Choroid plexus epithelial cell (primary cell): ENCODE measurements at places on chromosomes 2 and 18.

DNA sequence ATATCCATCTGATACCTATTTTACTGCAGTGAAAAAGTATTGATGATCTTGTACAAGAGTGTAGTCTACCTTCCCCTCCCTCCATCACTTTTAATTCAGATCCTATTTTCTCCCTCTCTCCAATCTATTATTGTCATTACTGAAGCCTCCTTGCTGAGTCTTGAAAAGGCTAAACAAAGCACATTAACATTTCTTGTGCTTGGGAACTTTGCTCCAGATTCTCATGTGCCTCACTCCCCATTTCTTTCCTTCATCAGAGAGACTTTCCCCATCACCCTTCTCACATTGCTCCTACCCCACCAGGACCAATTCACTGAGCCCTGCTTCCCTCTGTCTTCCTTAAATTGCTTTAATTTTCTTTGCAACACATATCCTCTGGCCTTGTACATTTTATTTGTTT lies 736.2 kb upstream of the GCFC2 start:
- DNase-seq: no peak

GRCh38 chr2:215863687-215864086 lies 149.7 kb downstream of the MREG start:
- no peak for DNase-seq

- peak; percentile 61 for DNase-seq
Observed at GRCh38 chr2:101803128-101803527, 105.6 kb downstream of the MAP4K4 start.

- no peak for DNase-seq
Observed at GRCh38 chr2:179250848-179251504, 13.7 kb downstream of the SESTD1 start.

DNA sequence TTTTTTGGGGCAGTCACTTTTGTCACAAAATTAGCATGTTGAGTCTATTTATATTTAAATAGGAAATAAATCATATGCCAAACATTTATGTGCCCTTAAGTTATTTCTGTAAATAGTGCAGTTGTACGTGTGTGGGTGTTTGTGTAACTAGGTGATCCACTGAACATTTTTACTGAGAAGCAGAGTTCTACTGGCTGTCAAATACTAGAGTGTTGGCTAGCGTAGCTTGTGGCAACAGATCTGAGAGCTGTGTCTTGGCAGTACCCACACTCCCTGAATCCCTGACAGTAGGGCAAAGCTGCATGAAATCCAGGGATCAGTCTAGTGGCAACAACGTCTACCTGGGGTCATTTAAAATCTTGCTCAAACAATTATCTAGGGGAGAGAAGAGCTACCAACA lies 273.1 kb upstream of the SLC8A1 start:
- DNase-seq: no peak

DNA sequence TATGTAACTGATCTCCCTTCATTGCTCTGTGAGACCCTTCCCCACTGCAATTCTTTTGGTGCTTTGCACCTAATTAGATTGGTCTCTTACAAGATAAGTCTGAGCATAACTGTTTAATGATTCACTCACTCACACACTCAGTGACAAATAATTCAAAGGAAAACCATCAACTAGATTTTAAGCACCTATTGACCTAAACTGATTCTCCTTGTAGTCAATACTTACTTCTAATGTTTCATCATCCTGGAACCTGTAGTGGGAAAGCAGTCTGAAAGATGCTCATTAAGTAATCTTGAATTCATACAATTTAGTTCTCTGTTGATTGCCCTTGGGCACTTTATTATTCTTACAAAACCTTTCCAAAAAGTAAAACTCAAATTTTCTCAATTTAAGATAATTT lies 74.3 kb upstream of the COL5A2 start:
- DNase-seq: no peak

DNA sequence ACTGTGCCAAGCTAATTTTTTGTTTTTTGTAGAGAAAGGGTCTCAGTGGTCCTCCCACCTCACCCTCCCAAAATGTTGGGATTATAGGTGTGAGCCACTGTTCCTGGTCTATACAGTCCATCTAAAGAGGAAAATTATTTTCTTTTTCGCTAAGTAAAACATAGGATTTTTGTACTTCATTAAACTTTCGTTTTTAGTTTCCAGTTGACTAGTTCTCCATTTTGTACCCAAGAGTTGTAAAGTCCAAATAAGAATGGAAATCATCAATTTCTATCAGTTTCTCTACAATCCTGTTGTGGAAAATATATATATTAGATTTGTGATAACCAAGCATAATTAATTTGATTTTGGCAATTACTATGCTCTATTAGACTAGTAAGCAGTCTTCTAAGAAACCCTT lies 156.4 kb downstream of the BABAM2 start:
- no peak for DNase-seq

DNA sequence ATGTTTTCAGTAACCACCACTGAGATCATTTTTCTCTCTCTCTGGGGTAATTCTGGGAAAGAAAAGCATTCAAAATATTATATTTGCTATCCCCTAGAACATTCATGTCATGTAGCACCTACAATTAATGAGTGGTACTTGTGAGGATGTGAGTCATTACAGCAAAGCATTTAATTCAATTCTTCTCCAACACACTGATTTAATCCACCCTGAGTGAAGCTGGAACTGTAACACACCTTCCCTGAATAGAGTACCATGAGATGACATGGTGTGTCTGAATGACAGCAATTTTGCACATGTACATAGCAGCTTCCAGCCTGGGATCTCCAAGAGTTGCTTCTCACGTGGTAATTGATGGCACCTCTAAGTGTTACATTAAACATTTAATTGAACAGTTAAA lies 207.1 kb upstream of the SLC14A2 start:
- DNase-seq: no peak

DNA sequence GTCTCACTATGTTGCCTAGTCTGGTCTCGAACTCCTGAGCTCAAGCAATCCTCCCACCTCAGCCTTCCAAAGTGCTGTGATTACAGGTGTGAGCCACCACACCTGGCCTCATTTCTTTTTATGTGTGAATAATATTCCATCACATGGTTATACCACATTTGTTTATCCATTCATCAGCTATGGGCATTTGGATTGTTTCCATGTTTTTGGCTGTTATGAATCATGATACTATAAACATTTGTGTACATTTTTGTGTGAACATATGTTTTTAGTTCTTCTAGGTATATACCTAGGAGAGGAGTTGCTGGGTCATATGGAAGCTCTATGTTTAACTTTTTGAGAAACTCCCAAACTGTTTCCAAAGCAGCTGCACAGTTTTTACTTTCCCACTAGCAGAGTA lies 24.4 kb downstream of the PKP4 start:
- no peak for DNase-seq

DNA sequence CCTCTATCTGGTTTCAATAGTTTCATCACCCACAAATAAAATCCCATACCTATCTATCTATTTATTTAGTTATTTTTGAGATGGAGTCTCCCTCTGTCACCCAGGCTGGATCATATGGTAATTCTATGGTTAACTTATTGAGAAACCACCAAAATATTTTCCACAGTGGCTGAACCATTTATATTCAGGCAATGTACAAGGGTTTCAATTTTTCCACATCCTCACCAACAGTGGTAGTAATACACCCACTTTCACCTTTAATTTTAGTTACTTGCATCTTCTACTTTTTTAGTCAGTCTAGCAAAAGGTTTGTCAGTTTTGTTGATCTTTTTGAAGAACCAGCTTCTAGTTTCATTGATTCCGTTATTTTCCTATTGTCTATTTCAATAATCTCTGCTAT lies 46.1 kb upstream of the PHLPP1 start:
- no peak for DNase-seq

DNA sequence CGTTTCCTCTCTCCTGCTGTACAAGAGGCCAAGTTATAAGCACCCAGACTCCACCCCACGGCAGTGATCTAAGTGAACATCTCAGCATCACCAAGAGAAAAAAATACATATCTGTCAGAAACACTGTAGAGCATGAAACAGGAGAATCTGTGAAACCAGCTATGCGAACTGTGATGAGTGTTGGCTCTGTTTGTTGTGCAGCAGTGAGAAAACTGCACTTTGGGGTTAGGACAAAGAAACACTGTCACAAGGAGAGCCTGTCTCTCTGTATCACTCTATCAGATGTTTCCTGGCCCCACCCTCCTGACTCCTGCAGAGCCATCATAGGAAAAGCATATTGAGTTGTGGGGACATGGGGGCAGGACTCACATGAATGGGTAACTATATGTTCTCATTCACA lies 87.1 kb downstream of the LAMA3 start:
- peak; percentile 14 for DNase-seq

DNA sequence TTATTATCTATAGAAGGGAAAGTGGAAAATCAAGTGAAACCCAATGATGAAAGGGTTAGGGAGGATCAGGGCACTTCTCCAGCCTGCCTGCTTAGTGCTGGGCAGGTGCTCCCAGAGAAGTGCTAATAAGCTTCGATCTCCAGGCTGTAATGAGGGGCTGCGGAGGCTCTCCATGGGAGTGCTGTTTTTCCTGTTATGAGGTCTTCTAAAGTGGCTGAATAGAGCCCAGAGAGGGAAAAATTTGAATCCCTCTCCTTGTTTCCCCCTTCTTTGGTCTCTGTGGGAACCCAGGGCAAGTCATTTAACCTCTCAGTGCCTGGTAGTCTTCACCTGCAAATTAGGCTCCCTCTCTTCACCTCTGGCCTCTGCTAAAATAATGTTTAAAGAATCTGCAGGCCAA lies 351.7 kb upstream of the DCC start:
- DNase-seq: no peak

GRCh38 chr18:9868857-9869714 lies 16.7 kb upstream of the TXNDC2 start:
- no peak for DNase-seq

DNA sequence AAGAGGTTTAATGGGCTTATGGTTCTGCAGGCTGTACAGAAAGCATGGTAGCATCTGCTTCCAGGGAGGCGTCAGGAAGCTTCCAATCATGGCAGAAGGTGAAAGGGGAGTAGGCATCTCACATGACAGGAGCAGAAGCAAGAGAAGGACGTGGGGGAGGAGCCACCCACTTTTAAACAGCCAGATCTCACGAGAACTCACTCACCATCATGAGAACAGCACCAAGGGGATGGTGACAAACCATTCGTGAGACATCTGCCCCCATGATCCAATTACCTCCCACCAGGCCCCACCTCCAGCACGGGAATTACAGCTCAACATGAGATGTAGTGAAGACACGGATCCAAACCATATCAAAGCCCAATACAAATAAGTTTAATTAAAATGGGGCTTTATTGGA lies 113.8 kb downstream of the ATL2 start:
- no peak for DNase-seq

DNA sequence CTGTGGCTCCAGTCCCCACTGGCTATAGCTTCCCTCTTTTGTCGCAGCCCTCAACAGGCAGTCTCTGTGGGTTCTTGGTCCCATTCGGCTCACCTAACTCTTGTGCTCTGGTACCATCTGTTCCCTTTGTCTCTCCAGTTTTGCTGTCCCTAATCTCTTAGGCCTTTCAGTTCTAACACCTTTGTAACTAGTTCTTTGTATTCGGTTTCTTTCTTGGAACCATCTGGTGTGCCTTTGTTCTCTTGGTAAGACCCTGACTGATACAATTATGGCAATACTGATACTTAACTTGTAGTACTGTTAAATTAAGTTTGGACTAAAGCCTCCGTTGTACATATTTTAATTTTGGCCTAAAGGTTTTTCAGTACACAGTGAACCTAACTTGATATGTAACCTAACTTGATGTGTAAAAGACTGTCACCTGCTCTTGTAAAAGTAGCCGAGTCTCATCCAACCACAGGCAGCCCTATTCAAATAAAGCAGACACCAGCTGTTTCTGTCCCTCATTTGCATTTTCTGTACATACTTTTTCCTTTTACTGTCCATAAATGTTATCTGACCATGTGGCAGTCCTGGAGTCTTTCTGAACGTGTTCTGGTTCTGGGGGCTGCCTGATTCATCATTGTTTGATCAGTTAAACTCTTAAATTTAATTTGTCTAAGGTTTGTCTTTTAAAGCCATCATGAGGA lies 4.8 kb upstream of the MRPL44 start:
- no peak for DNase-seq

DNA sequence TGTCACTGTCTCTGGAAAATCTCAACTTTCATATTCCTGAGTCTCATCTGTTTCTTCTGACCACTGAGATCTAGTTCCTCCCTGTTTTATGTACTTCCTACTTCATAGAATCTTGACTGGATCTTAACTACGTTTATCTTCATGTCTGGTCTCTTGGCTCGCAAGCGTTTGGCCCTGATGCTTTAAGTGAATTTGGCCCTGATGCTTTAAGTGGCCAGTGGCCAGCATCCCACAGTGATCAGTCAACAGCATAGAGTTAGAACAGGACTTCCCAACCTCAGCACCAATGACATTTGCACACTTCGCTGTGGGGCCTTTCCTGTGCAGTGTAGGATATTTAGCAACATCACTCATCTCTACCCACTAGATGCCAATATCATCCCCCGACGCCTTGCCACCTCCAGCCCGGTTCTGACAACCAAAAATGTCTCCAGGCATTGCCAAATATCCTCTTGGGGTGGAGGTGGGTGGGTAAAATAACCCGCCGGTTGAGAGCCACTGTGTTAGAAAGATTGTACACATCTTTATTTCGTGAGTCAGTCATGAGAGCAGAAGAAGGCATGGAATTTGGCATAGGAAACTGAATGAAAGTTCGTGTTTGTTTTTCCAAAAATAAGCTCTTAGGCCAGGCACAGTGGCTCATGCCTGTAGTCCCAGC lies 12.2 kb downstream of the TM4SF20 start:
- peak; percentile 95 for DNase-seq

- no peak for DNase-seq
Observed at GRCh38 chr18:2906704-2907549, 60.1 kb downstream of the EMILIN2 start.
